ENCODE measurements at places on chromosomes 2 and 18. TPM values are rescaled to one million over a fixed set of nuclear protein-coding genes. Genes with fewer than 3 reads are reported as not detected.

FSHR gene
- polyA plus RNA-seq, result not detected

MIB1 gene
- 2.2 TPM for polyA plus RNA-seq

SGPP2 gene
- polyA plus RNA-seq, result 3.1 TPM

PAX8 gene
- 0.85 TPM for polyA plus RNA-seq

MYCN gene
- not detected for polyA plus RNA-seq

CLEC4F gene
- polyA plus RNA-seq, result not detected

CPO gene
- not detected for polyA plus RNA-seq

RNF138 gene
- polyA plus RNA-seq, result 62.4 TPM

DAW1 gene
- polyA plus RNA-seq, result not detected

EFR3B gene
- polyA plus RNA-seq, result 0.04 TPM

STK11IP gene
- 9.2 TPM for polyA plus RNA-seq

CREG2 gene
- 0.06 TPM for polyA plus RNA-seq

PIEZO2 gene
- polyA plus RNA-seq, result not detected

MYOM1 gene
- 2.4 TPM for polyA plus RNA-seq

Measured in IgD-negative memory B cell (primary cell).